NCI-H69 (cell line): ENCODE measurements at places on chromosomes 16 and 17.

- no peak for DNase-seq
Measured at GRCh38 chr16:82264756-82265155, 94.7 kb upstream of the MPHOSPH6 start.

DNA sequence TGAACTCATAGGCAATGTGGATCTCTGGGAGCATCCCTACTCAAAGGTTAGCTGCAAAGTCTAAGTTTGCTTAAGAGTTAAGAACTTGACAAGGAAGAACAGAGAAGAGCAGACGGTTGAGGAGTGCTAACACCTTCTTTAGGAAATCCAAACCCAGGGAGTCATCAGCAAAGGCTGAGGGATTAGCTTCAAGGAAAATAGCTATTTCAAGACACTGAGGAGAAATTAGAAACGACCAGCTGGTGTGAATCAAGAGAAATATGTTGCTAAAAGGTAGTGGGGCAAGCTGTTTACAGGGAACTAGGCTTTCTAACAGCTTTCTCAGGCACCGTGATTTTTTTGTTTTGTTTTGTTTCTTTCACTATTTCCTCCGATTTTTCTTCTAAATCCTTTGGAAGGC lies 90.7 kb downstream of the CDH8 start:
- no peak for DNase-seq

GRCh38 chr17:10523064-10523463 lies 4.7 kb upstream of the MYH1 start:
- no peak for DNase-seq

DNA sequence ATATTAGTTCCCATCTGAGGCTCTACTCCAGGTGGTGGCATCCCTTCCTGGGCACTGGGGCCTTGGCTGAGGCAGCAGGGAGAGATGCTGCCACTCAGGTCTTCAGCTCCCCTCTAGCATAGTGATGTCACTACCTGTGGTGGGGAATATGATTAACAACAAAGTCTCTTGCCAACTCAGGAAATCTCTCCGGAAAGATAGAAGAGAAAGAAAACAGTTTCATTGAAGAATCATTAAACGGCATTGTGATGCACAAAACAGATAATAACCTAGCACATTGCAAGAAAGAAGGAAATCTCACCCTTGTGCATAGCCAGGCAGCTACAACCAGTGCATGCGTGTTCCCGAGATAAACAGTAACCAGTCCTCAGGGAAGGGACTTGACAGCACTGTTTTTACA lies 12.2 kb upstream of the ZNF267 start:
- no peak for DNase-seq

- DNase-seq = peak; percentile 49
Measured at GRCh38 chr17:78230996-78231935, at the start of gene TMEM235. Gene TMEM235, plus strand, starts transcription at chr17:78231631. Its CDS starts 393 bp downstream, at chr17:78232024.

DNA sequence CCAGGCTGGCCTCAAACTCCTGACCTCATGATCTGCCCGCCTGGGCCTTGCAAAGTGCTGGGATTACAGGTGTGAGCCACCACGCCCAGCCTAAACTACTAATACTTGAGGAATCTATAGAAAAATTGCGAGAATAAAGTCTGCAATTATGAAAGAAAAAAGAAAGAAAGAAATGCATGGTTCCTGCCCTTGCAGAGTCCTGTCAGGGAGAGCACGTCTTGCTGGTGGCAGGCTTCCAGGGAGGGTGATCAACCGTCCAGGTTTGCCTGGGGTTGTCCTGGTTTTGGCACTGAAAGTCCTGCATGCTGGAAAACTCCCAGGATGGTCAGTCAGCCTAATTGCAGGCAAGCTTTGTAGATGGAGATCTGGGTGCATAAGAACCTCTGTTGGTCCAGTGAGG lies 21.5 kb upstream of the KIFC3 start:
- no peak for DNase-seq

- DNase-seq = no peak
Measured at GRCh38 chr16:67773099-67773498, 33.3 kb downstream of the RANBP10 start.

DNA sequence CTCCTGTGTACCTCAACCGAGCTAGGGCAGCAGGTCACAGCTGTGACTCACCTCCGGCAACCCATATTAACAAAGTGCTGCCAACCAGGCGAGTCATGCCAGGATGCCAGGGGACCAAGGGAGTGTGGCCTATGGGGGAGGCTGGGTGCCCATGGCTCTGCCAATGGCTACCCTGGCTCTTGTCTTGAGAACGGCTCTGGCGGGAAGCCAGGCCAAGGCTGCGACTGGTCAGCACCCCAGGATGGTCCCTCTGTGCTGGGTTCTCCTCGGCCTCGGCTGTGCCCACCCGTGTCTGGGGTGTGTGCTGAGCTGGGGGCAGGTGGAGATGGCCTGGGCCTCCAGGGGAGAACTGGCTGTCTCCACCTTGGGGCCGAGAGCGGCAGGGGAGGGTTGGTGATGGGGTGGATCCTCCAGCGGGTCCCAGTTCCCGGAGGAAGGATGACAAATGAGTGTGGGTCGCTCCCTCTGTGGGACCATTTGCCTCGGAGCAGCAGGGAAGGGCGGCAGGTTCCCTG lies 75.8 kb downstream of the MRC2 start:
- DNase-seq = peak; percentile 29

DNA sequence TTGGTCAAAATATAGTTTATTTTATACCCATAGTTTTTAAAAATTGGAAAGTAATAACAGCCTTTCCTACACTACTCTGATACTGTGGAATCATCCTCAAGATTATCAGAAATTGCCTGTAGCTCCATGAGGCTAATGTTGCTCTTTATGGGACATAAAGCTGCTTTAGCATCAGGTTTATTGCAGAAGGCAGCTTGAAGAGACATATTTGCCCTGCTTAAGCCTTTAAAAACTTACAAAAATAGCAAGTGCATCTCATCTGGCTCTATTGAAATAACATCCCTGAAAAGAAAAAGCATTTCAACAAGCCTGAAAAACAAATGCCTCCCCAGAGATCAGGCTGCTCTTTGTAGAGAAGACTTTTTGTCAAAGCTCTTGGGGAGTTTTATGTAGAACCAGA lies 142.9 kb upstream of the MON1B start:
- DNase-seq = peak; percentile 3

- DNase-seq = no peak
Measured at GRCh38 chr16:85491058-85491771, 121.9 kb upstream of the GSE1 start.

GRCh38 chr17:35778641-35779196 lies 16.7 kb downstream of the MMP28 start:
- DNase-seq = no peak

- DNase-seq = no peak
Measured at GRCh38 chr16:15141586-15141985, 47.5 kb upstream of the RRN3 start.

GRCh38 chr17:7022781-7023571 lies at the start of gene BCL6B:
Gene BCL6B, plus strand, starts transcription at chr17:7023050. Its CDS starts 622 bp downstream, at chr17:7023672.
- DNase-seq = no peak
